DMS79 treated with DMSO at 0.1 percent for 48 hours (cell line): ENCODE measurements at places on chromosomes 2 and 18.

DNA sequence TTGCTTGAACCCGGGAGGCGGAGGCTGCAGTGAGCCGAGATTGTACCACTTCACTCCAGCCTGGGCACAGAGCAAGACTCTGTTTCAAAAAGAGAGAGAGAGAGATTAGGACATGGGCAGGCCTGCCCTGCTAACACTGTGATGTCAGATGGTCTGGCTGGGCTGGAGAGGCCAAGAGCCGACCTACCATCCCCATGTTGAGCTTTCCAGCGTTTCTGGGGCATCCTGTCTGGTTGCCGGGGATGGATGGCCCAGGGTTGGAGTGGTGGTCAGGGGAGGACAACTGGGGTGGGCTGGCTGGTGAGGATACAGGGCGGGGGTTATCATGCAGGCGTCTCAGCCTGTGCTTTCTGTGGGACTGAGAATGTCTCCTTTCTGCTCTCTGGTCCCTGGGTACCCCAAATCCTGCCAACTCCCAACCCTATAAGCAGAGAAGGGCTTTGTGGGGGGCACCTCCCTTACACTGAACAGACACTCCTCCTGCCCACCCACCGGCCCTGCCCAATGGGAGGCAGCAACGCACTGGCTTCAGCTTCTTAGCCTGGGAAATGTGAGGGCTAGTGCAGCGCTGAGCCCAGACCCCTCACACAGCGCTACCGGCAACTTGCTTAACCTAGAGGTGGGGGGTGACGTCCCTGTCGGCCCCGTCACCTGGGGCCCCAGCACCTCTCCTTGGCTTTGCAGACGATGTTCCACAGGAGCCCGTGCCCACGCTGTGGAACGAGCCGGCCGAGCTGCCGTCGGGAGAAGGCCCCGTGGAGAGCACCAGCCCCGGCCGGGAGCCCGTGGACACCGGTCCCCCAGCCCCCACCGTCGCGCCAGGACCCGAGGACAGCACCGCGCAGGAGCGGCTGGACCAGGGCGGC lies 5.4 kb downstream of the SNORC start:
- no peak for DNase-seq

DNA sequence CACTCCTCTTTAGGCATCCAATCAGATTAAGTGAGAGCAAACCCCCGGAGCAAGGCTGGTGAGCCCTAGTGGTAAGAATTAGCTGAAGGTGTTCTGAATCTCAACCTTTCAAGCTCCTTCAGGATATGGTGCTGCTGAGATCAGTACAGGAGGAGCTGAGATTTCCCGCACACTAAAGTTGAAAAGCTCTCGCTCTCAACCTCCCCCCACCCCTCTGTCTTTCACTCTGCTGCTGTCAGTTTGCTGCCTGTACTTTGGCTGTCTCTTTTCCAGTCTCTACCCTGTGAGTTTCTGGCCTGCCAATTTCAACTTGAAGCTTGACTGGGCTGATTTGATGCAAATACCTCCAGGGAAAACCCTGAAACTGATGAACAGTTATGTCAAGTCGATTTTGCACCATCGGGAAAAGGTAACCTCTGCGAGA lies 15.7 kb downstream of the ZEB2 start:
- no peak for DNase-seq

- DNase-seq = no peak
Measured at GRCh38 chr2:150379166-150379565, 108.3 kb downstream of the RND3 start.

DNA sequence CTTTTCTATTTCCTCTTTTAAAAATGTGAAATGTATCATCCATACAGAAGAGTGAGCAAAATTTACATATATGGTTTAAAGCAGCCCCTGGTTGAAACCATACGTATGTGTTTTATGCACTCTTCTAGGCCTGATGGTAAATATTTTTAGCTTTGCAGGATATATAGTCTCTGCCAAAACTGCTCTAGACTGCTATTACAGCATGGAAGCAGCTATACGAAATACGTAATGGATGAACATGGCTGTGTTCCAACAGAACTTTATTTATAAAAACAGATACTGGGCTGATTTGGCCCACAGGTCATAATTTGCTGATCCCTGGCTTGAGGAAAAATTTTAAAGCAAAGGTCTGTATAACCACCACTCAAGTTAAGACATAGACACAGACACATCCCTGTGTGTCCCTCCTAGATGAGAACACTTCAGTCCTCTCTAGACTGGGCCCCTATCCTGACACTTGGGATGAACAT lies 42.5 kb upstream of the ATP8B1 start:
- DNase-seq = no peak
